Naive thymus-derived CD8-positive, alpha-beta T cell (primary cell): ENCODE measurements at places on chromosomes 12 and 14. TPM values are rescaled to one million over a fixed set of nuclear protein-coding genes. Genes with fewer than 3 reads are reported as not detected.

GRCh38 chr14:70021548-70022220 is 142.5 kb downstream of the SMOC1 start:
- H3K4me3 ChIP-seq, result no peak overlapping the region
- no peaks in the 10 kb centered on the region for H3K36me3 ChIP-seq
- no peak for DNase-seq
- no peaks in the 10 kb centered on the region for H3K27me3 ChIP-seq
- H3K4me1 ChIP-seq, result peaks cover 14% of the 10 kb centered on the region

DNA sequence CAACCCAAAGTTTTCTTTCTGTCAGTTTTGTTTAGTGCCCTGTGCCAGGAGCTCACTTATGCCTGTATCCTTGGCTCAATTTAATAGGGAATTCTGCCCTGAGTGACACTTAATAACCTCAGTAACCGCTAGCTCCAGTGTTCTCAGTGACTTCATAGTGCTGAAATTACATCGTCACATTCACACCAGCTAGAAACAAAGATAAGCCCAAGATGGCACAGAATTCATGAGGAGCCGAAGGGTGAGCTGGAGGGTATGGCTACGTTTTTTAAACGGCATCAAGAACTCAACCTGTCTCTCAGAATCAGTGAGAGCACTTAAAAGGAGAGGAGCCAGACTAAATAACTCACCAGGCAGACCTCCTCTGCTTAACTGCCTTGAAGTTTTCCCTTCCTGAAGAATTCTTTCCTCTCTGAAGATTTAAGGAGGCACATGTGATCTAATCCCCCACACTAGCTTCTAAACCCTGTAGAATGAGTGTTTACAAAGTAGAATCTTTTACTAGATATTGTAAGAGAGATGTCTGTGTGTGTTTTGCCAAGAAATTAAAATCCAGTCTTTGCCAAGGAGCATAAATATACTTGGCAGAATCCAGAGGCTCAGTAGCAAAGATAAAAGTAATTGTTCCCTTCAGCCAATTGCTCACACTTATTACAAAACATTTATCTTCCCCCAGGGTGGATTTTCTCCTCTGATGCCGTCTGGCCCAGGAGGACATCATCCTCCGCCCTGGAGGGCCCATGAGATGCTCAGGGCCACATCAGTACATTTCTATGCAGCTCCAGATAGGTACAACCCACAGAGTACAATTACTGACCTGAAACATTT is 37.3 kb downstream of the PTGER2 start:
- H3K27ac ChIP-seq, result peak overlapping the region; percentile 83
- peak overlapping the region; percentile 85 for H3K4me3 ChIP-seq
- DNase-seq, result no peak
- no peaks in the 10 kb centered on the region for H3K27me3 ChIP-seq
- peaks cover 62% of the 10 kb centered on the region for H3K4me1 ChIP-seq
- H3K36me3 ChIP-seq, result no peaks in the 10 kb centered on the region

GRCh38 chr12:27382171-27382795 is 49.6 kb downstream of the BMAL2 start:
- peaks cover 2% of the 10 kb centered on the region for H3K27me3 ChIP-seq
- H3K4me3 ChIP-seq, result no peak overlapping the region
- H3K4me1 ChIP-seq, result no peaks in the 10 kb centered on the region

GRCh38 chr14:81390696-81391095 is 9.4 kb downstream of the STON2 start:
- H3K4me3 ChIP-seq, result no peak overlapping the region
- H3K27me3 ChIP-seq, result peaks cover 6% of the 10 kb centered on the region
- H3K4me1 ChIP-seq, result no peaks in the 10 kb centered on the region
- no peaks in the 10 kb centered on the region for H3K36me3 ChIP-seq
- no peak overlapping the region for H3K27ac ChIP-seq

- H3K36me3 ChIP-seq, result no peaks in the 10 kb centered on the region
- H3K4me1 ChIP-seq, result no peaks in the 10 kb centered on the region
- H3K27me3 ChIP-seq, result peaks cover 4% of the 10 kb centered on the region
- DNase-seq, result no peak
- no peak overlapping the region for H3K4me3 ChIP-seq
These were observed 25.3 kb downstream of the JDP2 start for GRCh38 chr14:75452900-75453816.

Gene DDX23
- 159 TPM for total RNA-seq

Gene CCDC184
- total RNA-seq, result not detected

Gene PTPRB
- total RNA-seq, result not detected

Gene SYT1
- not detected for total RNA-seq

Gene LBHD2
- total RNA-seq, result not detected
